Nephron progenitor cell (in vitro differentiated cells): ENCODE measurements at places on chromosomes 6 and 20.

GRCh38 chr20:14445310-14445709, 107.9 kb upstream of the FLRT3 start:
- no peak for DNase-seq

DNA sequence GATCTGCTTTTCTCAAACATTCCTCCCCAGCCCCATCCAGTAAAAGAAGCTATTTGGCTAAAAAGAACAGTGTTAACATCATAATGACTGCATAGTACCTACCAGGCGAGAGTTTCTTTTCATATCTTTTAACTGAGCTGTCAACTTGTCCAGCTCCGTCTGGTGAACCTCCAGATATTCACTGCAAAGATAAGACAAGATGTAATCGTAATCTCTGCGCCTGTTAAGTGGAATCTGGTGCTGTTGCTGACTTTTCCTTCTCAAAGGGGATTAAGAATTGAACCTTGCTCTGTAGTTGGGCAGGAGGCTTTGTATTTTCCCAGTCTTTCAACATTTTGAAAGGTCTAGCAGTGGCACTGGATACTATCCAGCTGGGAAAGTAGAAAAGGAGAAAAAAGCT, 63.0 kb downstream of the RIPOR2 start:
- DNase-seq, result no peak

DNA sequence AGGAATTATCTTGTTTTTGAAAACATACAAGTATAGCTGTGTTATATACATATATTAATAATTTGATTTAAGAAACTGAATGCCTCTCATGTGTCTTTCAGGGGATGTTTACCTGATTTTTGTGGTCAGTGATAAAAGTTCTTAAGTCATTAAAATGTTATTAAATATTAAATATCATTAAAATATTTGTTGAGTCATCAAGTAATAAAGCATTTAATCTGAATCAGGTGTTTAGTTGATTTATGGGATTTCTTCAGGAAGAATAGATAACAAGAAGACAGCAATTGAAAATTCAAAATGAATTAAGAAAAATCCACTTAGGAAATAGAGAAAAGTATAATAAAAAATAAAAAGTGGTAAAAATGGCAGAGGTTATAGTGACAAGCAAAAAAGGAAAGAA, 361.9 kb upstream of the EYS start:
- no peak for DNase-seq

- no peak for DNase-seq
These were observed 52.8 kb downstream of the MAP3K4 start for GRCh38 chr6:161044335-161044734.

- DNase-seq, result no peak
These were observed 32.5 kb upstream of the MRAP2 start for GRCh38 chr6:84001119-84001518.

DNA sequence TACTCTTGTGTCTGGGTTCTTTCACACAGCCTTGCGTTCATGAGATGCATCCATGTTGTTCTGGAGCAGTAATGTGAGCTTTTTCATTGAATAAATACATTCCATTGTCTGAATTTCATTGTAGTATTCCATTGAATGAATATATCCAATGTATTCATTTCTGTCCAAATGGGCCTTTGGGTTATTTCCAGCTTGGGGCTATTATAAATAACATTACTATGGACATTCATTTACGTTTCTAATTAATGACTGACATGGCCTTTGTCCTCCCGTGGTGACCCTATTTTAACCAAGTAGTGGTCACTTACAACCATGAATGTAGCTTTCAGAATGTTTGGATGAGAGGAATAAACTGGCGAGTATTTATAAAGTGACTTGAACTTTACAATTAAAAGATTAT, 30.1 kb upstream of the NAA20 start:
- DNase-seq, result no peak

- no peak for DNase-seq
These were observed 480.7 kb downstream of the RFPL4B start for GRCh38 chr6:112827793-112828192.

DNA sequence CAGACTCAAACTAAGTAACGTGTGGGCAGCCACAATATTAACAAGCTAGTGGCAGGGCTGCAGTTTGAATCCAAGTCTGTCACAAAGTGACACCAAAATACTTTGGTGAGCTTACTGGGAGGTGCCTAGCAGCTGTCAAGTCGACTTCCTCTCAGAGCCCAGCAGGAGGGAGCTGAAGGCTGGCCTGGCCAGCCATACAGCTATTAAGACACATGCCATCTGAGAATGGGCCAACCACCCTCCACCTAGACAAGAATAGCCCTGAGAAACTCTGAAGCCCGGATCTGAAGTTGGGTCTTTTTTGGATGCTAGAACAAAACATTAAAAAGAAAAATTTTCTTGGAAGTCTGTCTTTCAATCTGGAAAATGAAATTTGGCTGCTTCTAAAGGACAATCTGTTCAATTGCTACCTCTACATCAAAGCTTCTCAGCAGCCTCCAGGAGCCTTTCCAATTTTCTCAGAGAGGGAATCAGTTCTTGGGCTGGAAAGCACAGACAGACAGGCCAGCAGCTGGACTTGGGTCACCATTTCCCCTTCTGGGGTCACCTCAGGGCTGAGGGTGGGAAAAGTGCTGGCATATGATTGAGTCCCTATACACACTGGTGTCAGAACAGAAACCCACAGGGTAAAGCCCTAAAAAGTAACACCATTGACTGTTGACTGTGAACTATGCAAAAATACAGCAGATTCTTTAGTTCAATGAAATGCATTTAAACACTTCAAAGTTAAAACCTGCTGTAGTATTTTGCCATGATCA, 42.9 kb downstream of the UQCC1 start:
- DNase-seq, result peak; percentile 2
